NB4 (cell line): ENCODE measurements at places on chromosomes 16 and 17.

DNA sequence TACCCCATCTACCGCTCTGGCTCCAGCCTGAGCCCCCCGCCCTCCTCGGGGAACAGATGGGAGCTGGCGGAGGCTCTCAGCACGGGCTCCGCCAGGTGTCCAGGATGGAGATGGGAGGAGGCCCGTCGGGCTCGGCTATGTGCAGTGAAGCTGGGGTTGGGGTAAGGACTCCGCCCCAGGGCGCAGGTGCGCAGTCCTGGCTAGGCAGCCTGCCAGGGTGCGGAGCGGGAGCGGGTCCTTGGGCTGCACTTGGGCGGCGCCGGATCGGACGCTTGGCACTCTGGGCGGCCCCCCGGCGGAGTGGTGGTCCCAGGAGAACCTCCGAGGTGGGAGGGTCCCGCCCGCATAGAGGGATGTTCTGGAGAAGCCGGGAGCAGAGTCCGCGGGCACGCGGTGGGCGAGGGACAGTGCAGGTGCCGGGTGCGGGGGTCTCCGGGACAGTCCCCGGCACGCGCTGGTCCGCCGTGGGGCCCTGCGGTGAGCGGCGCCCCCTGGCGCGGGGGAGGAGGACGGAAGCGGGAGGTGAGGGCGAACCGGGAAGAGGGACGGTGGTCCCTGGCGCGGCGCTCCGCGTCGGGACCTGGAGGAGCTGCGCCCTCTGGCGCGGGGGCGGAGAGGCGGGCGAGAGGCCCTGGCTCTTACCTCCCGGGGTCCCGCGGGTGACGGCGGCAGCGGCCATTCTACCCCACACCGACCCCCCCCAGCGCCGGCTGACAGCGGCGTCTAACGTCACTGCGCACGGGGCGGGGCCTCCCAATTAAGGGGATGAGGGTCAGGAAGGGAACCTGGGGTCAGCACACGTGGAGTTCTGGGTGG, at the start of gene CAMTA2:
Gene CAMTA2 (minus strand): TSS at position 725 of the 816 bp plus-strand sequence. CDS start 1,453 bp downstream, outside the sequence.
- peak; percentile 82 for DNase-seq

DNA sequence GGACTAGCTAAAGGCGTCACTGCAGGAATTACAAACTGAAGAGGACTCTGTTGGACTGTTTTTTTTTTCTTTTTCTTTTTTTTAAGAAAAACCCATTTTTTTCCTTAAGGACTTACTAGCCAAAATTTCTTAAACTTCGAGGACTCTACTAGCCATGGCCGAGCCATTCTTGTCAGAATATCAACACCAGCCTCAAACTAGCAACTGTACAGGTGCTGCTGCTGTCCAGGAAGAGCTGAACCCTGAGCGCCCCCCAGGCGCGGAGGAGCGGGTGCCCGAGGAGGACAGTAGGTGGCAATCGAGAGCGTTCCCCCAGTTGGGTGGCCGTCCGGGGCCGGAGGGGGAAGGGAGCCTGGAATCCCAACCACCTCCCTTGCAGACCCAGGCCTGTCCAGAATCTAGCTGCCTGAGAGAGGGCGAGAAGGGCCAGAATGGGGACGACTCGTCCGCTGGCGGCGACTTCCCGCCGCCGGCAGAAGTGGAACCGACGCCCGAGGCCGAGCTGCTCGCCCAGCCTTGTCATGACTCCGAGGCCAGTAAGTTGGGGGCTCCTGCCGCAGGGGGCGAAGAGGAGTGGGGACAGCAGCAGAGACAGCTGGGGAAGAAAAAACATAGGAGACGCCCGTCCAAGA, 878 bp downstream of the HEXIM1 start:
- DNase-seq: peak; percentile 92

DNA sequence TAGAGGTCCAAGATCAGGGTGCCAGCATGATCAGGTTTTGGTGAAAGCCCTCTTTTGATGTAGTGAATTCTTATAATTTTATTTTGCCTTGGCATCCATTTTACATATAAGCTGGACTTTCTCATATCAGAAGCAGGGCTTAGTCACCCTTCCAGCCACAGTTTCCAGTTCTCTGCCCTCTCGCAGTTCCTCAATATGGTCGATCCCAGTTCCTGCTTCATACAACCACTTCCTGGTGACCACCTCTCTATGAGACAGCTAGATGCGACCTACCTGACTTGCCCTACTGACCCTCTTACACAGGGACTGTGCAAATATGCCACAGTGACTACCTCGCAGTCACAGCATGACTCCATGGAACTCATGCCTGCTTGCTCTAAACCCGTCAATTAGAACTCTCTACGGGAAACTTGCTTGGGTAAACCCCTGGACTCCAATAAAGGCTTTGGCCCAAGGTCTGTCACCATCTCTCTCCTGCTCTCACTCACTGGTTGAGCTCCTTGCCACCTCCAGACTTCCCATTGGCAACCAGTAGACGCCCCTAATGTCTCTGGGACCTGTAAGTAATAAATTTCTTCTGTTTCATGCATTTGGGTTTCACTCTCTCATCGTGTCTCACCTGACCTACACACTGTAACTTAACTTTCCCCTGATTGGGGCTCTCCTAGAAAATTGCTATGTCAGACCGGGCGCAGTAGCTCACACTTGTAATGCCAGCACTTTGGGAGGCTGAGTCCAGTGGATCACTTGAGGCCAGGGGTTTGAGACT, 21.4 kb downstream of the CD300LG start:
- peak; percentile 24 for DNase-seq

DNA sequence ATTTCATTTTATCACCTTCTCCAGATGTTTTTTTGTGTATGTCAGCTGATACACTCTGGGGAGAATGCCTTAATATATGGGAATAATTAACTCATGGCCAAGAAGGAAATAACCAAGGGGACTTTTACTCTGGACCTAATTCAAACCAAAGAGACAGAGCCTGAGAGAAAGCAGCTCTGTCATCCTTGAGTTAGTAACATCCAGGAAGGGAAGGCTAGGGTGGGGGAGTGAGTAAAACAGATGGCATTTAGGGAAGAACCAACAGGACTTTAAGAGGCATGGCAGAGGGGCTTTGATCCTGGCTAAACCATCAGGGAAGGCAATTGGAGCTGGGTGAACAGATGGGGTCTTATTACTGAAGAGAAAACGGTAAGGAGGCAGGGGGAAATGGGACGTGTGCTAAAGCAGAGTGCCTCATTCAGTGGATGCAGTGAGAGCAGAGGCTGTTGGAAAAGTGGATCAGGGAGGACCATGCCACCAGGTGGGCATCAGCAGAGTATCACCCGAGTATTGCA, 2.5 kb upstream of the SMPD3 start:
- DNase-seq: no peak

DNA sequence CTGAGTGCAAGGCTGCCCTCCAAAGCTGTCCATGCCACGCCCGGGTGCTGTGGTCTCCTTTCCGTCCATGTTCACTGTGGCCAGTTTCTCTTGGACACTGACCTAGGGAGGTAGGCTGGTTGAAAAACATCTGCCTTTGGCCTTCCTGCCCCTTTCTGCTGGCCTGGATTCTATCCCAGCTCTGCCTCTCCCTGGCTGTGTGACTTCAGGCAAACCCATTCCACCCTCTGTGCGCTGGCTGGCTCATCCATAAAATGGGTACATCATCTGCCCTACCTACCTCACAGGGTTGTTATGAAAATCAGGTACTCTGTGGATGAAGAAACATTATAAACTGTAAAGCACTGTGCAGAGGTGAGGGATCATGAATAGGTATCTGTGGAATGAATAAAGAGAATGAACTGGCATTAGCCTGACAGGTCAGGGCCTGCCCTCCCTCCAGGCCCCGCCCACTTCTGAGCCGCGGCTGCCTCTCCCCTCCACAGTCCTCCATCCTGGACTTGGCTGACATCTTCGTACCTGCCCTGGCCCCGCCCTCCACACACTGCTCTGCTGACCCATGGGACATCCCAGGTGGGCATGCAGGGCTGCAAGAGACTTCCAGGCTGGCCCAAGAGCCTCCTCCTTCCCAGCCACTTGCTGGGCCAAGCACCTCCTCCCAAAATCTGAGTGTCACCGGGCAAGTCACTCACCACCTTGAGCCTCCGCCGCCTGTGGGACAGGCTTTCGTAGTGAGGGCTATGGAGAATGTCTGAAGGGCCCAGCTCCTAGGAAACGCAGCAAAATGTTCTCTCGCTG, 7.0 kb upstream of the SPATA20 start:
- no peak for DNase-seq

GRCh38 chr17:29664743-29665480, 42.2 kb upstream of the CORO6 start:
- no peak for DNase-seq

GRCh38 chr16:56894331-56894917, 29.4 kb downstream of the SLC12A3 start:
- no peak for DNase-seq

DNA sequence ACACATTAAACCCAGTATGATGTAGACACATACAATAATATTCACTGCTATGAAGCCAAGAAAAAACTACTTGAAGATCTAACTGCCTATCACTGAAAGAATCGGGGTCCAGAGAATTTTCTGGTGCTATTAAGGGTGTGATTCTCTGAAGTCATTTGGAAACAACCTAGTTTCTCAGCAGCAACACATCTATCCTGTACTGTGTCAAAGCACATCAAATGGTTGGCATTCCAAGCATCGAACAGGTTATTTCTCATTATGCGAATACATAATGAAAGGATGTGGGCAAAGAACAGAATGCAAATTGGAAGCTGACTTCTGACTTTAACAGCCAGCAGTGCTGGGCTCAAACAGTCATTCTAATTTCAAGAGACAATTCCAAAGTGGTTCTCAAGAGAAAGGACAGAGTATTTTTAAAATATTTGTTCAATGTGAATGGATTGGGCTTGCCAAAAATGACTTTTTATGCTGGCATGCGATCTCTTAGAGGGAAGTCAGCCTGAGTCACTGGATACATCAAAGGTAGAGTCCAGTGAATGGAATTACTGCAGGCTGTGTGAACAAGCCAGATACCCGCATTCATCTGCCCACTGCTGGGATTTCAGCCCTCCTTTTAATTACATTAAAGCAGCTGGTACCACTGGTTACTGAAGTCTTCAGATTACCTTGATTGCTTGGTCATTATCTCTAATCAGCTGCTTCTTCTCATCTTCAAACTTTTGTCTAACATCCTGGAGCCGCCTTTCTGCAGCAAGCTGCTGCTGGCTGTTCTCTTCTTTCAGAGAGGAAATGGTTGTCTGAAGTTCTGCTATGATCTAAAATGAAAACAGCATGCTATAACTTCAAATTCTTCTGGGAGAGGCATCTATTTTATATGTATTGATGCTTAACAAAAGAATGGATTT, 181.2 kb upstream of the AXIN2 start:
- DNase-seq: no peak

- DNase-seq: no peak
Observed at GRCh38 chr16:89536886-89537548, 23.5 kb upstream of the RPL13 start.
